Fibroblast of lung (primary cell): ENCODE measurements at places on chromosomes 5 and 9. TPM values are rescaled to one million over a fixed set of nuclear protein-coding genes. Genes with fewer than 3 reads are reported as not detected.

GRCh38 chr9:85041466-85042137, 372.1 kb downstream of the NTRK2 start:
- no peaks in the 10 kb centered on the region for H3K4me1 ChIP-seq
- no peak for DNase-seq
- H3K27me3 ChIP-seq = no peaks in the 10 kb centered on the region
- no peak overlapping the region for H3K4me3 ChIP-seq
- H3K36me3 ChIP-seq = no peaks in the 10 kb centered on the region

DNA sequence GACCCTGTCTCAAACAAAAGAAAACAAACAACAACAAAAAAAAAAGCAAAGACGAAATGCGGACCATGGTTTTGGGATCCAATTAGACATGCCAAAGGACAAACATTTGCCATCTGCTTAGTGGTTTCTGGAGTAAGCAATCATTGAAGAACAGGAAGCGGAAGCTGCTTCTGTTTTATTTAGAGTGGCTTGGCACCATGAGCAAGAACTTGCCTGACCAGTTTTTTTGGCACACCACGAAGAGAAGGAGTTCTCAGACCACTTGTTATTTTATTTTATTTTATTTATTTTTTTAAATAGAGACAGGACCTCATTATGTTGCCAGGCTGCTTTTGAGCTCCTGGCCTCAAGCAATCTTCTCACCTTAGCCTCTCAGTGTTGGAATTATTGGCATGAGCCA, 17.0 kb downstream of the BTF3 start:
- no peak overlapping the region for H3K27ac ChIP-seq
- no peak overlapping the region for H3K4me3 ChIP-seq

The CCDC192 gene
- not detected in 2 replicates for total RNA-seq

GRCh38 chr5:181204113-181204825, 727 bp downstream of the TRIM7 start:
- peak; percentile 22 for DNase-seq
- H3K27ac ChIP-seq = no peak overlapping the region
- peak overlapping the region; percentile 42 for H3K4me3 ChIP-seq

- H3K27me3 ChIP-seq = no peaks in the 10 kb centered on the region
- H3K27ac ChIP-seq = no peak overlapping the region
- H3K4me3 ChIP-seq = no peak overlapping the region
- peak; percentile 27 for DNase-seq
- H3K36me3 ChIP-seq = no peaks in the 10 kb centered on the region
- no peaks in the 10 kb centered on the region for H3K4me1 ChIP-seq
Observed at GRCh38 chr9:137694962-137695875, 76.4 kb downstream of the EHMT1 start.

GRCh38 chr5:160165137-160166068, 46.2 kb upstream of the PWWP2A start:
- H3K27ac ChIP-seq = peak overlapping the region; percentile 97
- H3K4me1 ChIP-seq = peaks cover 19% of the 10 kb centered on the region
- DNase-seq = peak; percentile 99
- no peaks in the 10 kb centered on the region for H3K36me3 ChIP-seq

DNA sequence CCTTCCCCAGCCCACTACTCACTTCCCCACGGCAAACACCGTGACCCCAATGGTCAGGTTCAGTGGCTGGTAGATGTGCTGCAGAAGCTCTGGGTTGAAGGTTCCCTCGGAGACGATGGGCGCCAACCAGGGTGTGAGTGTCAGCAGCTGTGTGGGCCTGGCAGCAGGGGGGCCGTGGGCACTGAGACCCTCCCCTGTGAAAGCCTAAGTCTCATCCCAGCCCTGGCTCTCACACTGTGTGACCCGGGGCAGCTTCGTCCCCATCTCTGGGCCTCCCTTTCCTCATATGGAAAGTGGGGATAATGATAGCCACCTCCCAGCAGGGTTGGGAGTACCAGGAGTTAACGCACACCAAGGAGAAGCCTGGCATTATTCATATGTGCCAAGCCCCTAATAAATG, 8.6 kb downstream of the GBGT1 start:
- H3K27me3 ChIP-seq = no peaks in the 10 kb centered on the region
- H3K4me3 ChIP-seq = no peak overlapping the region
- no peaks in the 10 kb centered on the region for H3K36me3 ChIP-seq

DNA sequence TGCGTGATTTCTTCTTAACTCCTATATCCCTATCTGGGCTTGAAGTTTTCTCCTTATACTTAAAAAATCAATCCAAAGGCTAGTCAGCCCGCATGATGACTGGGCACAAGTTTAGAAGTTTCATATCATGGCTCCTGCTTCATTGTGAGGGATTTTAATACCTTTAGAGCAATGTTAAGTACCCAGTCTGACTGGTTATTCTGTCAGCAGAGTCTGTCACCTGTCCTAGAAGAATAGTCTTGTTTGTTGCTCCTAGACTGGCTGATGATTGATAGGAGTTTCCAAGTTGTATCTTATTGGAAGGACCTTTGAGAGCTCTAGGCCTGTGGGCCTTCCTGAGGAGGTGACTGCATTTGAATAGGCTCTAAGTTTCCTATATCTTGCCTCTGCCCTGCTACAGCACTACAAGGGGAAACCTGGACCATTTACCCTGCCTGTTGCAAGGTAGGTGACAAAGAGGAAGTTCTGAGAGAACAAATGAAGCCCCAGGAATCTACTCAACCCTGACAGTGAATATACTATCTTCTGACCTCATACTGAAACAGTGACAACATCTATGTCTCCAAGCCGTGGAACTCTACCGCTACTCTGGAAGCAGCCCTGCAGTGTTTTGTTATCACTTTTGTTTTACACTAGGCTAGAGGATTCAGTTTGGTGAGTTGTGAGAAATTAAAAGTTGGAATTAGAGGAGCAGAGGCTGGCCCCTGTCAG, 66.5 kb downstream of the F2RL2 start:
- H3K27me3 ChIP-seq = peaks cover 4% of the 10 kb centered on the region
- no peak overlapping the region for H3K4me3 ChIP-seq
- no peak overlapping the region for H3K27ac ChIP-seq
- H3K36me3 ChIP-seq = no peaks in the 10 kb centered on the region

The PHF24 gene
- under 0.01 and 0.17 TPM in 2 replicates for total RNA-seq

GRCh38 chr9:70481471-70481870, 67.0 kb upstream of the KLF9 start:
- no peak overlapping the region for H3K4me3 ChIP-seq
- H3K27me3 ChIP-seq = no peaks in the 10 kb centered on the region
- peak overlapping the region; percentile 71 for H3K27ac ChIP-seq

- H3K27me3 ChIP-seq = no peaks in the 10 kb centered on the region
- DNase-seq = peak; percentile 63
- no peak overlapping the region for H3K4me3 ChIP-seq
- no peaks in the 10 kb centered on the region for H3K4me1 ChIP-seq
Observed at GRCh38 chr9:12740845-12741244, 34.0 kb upstream of the LURAP1L start.

DNA sequence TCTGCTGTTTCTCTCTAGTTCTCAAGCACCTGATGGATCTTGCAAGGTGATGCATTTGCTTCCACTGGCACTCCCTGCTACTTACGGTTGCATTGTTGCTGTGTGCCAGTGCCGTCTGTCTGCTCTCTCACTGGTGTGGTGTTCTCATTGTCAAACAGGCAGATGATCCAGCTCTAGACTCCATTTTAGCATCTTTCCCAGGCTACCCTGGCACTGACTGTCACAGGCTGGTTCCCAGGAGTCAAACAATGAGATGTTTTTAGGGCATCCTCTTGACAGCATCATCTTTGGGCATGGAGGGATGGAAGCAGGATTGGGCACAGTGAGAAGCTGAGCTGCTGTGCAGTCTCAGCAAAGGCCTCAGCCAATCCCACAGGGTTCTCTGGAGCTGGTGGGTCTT, 12.9 kb downstream of the MTRR start:
- peaks cover 6% of the 10 kb centered on the region for H3K36me3 ChIP-seq
- H3K27me3 ChIP-seq = no peaks in the 10 kb centered on the region
- H3K4me3 ChIP-seq = no peak overlapping the region
- H3K27ac ChIP-seq = no peak overlapping the region

GRCh38 chr9:17528859-17529258, 50.0 kb upstream of the SH3GL2 start:
- no peaks in the 10 kb centered on the region for H3K36me3 ChIP-seq
- H3K27me3 ChIP-seq = no peaks in the 10 kb centered on the region
- no peak for DNase-seq
- no peak overlapping the region for H3K27ac ChIP-seq

- H3K4me1 ChIP-seq = no peaks in the 10 kb centered on the region
- no peak overlapping the region for H3K4me3 ChIP-seq
- no peak overlapping the region for H3K27ac ChIP-seq
- no peaks in the 10 kb centered on the region for H3K36me3 ChIP-seq
Observed at GRCh38 chr5:1443171-1443570, 2.1 kb downstream of the SLC6A3 start.

The LIFR gene
- 65.1 and 84.5 TPM in 2 replicates for total RNA-seq

The GZMA gene
- total RNA-seq = not detected in 2 replicates

- H3K4me3 ChIP-seq = no peak overlapping the region
- DNase-seq = no peak
- no peaks in the 10 kb centered on the region for H3K27me3 ChIP-seq
- H3K36me3 ChIP-seq = no peaks in the 10 kb centered on the region
- no peaks in the 10 kb centered on the region for H3K4me1 ChIP-seq
Observed at GRCh38 chr5:156819967-156820581, 30.0 kb upstream of the PPP1R2B start.

The ZNG1C gene
- 9.2 and 15.9 TPM in 2 replicates for total RNA-seq

GRCh38 chr5:40826489-40827187, 8.4 kb downstream of the RPL37 start:
- H3K36me3 ChIP-seq = peaks cover 16% of the 10 kb centered on the region
- peaks cover under 1% of the 10 kb centered on the region for H3K4me1 ChIP-seq
- H3K4me3 ChIP-seq = no peak overlapping the region
- DNase-seq = no peak

The HAVCR2 gene
- 2.5 and 3.6 TPM in 2 replicates for total RNA-seq

DNA sequence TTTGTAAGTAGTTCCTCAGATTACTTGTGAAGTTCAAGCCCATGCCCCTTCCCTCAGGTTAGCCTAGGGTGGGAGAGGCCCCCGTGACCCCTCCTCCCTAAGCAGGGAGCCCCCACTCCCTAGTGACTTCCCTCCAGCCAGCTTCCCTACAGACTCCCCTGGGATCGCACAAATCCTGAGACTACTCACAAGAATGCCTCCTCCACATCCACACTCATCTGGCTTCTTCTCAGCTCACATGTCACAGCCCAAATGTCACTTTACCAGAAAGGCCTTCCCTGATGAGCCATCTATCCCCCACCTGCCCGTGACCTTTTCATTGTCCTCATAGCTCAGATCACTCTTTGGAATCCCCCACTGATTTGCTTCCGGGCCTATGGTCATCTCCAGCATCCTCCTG, 96.7 kb upstream of the ARAP3 start:
- H3K4me1 ChIP-seq = no peaks in the 10 kb centered on the region
- H3K27ac ChIP-seq = no peak overlapping the region
- H3K4me3 ChIP-seq = no peak overlapping the region

- DNase-seq = no peak
- no peaks in the 10 kb centered on the region for H3K27me3 ChIP-seq
- H3K4me3 ChIP-seq = no peak overlapping the region
- H3K27ac ChIP-seq = no peak overlapping the region
- H3K4me1 ChIP-seq = no peaks in the 10 kb centered on the region
Observed at GRCh38 chr5:121019734-121020133, 555.6 kb downstream of the PRR16 start.

DNA sequence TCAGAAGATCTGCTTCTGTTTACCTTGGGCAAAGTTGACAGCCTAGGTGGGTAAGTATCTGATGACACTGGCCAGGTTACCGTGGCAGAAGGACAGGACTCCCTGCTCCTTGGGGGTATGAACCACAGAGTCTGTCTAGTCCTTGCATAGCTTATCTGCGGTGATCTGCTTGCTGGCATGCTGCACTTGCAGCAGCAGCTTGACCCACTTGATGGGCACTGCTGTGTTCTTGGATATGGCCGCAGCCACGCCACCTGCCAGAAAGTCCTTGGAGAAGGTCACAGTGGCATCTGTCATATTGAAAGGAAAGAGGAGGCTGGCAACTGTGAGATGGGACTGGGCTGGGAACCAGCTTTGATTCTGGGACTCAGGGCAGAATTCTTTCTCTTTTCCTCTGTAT, 35.9 kb upstream of the POC5 start:
- no peak overlapping the region for H3K27ac ChIP-seq
- no peaks in the 10 kb centered on the region for H3K27me3 ChIP-seq
- no peak overlapping the region for H3K4me3 ChIP-seq
- H3K4me1 ChIP-seq = no peaks in the 10 kb centered on the region
- H3K36me3 ChIP-seq = no peaks in the 10 kb centered on the region

The PIP5K1B gene
- total RNA-seq = under 0.01 TPM in 2 replicates

The FOXD4 gene
- 0.17 and 0.26 TPM in 2 replicates for total RNA-seq
